ENCODE measurements at places on chromosomes 6 and 20.
A peak's percentile ranks its signal among the peaks of the same experiment; 100 is the strongest.

DNA sequence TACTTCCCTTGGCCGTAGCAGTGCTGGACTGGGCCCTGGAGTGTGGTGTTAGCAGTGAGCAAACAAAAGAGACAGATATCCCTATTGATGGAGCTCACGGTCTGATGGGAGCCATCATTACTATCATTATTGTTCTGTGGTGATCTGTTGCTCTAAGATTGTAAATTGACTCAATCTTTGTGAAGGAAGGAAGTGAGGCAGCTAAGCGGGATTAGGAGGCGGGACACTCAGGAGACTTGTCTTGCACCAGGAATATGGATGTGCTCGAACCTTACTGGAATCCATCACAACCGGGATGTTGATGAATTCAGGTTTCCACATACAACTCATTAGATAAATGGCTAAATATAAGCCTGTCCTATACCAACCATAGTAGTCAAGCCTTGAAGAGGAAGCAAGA, 25.5 kb upstream of the FAM50B start:
- no peak for DNase-seq

DNA sequence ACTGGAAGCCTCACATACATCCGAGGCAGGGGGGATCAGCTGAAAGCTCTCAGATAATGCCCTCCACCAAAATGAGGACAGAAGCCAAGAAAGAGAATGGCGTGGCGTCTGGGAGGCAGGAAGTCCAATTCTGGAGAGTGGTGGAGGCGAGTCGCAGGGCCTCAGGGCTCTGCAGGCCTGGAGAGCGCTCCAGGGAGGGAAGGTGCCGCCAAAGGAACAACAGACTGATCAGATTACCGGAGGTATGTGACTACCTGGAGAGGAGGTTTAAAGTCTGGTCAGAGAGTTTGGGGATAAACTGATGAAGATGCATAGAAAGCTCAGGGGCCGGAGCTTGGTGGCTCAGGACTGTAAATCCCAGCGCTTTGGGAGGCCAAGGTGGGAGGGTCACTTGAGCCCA, 11.2 kb upstream of the IP6K3 start:
- DNase-seq, result no peak

DNA sequence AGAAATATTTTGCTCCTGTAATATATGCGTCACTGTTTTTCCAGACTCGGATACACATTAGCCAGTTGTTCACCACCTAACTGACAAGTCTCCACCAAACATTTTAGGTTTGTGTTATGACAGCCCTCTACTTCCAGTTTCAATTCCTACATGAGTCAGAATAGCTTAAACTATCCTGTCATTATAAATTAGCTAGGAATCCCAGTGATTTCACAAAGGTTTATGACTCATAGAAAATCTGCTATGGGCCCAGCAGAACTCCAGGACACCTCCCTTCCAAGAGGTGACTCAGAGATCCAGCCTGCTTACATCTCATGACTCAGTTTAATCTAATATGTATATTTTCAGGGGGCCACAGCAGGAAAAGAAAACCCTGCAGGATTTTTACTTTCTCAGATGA, 17.4 kb upstream of the PLCB4 start:
- DNase-seq, result no peak

GRCh38 chr20:36307412-36308325, 1.5 kb downstream of the DLGAP4 start:
- DNase-seq, result no peak

- no peak for DNase-seq
These were observed 6.3 kb upstream of the FAM184A start for GRCh38 chr6:119084784-119085183.

GRCh38 chr6:16184551-16184950, 53.8 kb upstream of the GMPR start:
- DNase-seq, result no peak

DNA sequence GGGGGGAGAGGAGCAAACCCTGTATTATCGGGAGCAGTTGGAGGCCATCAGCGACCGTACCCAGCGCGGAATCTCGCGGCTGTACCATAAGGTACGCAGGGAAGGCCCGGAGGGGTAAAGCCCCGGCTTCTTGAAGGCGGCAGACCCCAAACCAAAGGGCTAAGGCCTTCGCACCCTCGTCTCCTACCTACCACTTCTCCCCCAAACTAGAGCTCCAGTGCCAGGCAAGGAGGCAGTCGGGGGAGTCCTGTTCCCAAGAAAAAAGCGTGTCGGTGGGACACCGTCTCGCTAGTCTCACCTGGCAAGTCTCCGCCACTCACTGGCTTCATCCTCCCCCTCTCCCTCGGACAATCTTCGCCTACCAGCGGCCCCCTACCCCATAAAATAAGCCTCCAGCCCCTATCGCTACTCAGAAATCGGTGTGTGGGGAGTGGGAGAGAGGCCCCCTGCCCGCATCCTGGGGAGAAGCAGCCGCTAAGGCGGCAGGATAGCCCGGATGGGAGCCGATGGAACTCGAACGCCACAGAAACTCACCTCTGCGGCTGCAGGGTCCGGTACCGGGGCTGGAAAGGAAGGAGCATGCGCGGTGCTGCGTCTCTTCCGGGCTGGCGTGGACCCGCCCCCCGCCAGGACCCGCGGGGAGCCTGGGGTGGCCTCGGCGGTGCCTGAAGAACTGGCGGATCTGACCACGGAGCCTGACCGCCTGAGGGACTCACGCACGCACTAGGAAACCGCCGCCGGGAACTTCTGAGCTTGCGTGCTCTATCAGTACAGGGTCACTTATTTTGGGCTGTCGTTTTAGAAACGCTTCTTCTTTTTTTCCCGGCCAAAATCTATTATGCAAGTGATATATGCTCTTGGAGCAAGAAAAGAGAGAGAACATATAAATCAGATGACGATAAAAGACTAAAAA, at the start of gene RPS10:
TSS of gene RPS10 (minus strand) at position 572 of the 913 bp plus-strand sequence. CDS start 848 bp downstream, outside the sequence.
- DNase-seq, result peak; percentile 91

DNA sequence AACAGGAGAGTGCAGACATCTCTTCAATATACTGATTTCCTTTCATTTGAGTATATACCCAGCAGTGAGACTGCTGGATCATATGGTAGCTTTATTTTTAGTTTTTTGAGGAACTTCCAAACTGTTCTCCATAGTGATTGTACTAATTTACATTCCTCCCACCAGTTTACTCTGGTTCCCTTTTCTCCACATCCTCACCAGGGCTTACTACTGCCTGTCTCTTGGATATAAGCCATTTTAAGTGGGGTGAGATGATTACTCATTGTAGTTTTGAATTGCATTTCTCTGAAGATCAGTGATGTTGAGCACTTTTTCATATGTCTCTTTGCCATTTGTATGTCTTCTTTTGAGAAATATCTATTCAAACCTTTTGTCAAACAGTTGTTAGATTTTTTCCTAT, 64.9 kb upstream of the HMGCLL1 start:
- DNase-seq, result no peak

DNA sequence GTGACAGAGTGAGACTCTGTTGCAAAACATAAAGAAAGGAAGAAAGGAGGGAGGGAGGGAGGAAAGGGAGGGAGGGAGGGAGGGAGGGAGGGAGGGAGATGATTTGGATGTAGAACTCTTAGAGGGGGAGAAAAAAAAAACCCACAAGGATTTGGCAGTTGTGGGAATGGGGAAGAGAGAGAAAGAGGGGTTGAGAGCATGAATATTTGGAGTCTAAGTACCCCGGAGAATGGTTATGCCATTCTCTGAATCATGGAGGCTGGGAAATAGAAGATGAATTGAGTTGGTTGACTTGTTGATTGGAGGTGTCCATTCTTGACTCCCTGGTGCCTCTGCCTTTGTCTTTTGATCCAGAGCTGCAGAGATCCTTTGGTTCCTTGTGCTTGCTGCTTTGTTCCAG, 35.7 kb downstream of the RALY start:
- no peak for DNase-seq

- peak; percentile 9 for DNase-seq
These were observed 59.2 kb downstream of the PHF20 start for GRCh38 chr20:35831029-35831428.

DNA sequence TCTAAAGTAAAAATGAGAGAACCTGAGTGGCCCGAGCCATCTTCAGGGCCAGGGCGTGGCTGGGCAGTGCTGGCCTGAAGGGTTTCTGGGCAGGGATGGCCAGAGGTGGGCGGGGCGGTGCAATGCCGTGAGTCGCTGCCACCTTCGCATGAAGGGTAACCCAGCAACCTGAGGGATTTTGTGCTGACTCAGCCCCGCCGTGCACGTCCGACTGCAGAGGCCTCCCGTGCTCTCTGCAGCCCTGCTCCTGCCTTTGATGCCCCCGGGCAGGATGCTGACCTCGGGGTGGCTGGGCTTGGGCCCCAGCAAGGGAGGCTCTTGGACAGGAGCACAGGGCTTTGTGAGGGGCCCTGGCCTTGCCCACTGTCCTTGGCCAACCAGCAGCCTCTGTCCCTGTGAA, 81.7 kb upstream of the GATA5 start:
- no peak for DNase-seq
